ENCODE measurements at places on chromosomes 7 and 10.

GRCh38 chr7:134493091-134493490 is 34.2 kb upstream of the AKR1B1 start:
- no peak for DNase-seq

DNA sequence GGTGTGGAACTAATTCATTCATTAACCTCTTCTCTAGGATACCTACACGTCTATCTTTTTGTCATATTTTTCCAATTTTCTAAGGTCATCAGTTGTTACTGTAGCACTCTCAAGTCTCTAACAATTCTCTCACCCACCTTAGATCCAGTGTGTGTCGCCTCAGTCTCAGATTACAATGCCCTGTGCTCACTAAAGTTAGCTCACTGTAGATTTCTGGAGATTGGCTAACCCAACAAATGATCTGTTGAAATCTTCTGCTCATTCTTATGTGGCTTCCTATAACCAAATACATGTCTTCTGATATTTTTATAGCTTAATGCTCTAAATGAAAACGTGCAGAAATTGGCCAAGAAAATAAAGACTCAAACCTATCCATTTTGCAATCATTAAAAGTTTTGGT is 142.6 kb downstream of the SLC25A13 start:
- DNase-seq: no peak

DNA sequence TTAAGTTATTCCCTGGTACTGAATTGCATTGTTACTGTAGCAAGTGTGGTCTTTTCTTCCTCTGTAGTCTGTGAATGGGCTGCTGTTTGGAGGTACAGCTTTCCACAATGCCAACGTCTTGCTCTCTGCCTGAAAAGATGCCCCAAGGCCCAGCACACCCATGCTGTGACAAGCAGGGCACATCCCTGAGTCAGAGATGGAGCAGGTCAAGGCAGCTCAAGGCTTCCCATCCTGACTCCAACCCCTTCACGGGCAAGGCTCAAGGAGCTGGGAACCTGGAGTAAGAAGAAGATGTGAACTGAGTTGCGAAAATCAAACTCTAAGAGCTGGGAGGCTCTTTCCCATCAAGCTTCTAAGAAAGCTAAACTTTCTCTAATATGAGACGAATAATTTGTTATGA is 27.2 kb downstream of the SVIL start:
- no peak for DNase-seq

DNA sequence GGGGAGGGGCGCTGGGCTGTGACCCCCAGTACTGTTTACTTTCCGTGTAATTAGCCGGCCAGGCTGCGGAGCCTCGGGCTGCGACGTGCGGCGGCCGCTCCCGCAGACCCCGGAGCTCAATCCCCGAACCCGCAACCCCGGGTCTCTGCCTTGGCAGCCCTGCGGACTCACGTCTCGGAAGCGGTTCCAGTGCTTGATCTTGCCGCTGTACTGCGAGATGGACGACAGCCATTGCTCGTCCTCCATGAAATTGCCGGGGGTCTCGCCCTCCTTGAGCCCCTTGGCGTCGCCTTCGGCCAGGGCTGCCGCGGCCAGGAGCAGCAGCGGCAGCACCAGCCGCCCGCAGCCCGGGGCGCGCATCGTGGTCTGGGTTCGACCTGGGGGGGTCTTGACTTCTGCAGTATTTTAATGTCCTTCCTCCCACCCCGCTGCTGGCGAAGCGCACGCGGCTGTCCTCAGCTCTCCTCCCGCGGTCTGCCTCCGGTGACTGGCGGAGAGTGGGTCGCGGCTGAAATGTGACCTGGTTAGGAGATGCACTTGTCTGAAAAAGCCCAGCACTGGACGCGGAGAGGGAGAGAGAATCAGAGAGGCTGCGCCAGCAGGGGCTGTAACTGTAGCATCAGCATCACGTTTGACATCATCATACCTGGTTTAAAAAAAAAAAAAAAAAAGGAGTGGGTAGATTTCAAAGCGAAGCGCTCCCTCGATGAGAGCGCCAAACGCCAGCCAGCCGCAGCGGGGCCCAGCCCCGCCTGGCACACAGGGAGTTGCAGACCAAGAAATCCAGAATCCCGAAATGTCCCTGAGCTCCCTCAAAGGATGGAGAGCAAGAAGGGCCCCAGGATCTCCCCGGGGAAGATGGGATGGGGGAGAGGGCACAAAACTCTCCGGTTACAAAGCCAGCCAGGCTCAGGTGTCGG is at the start of gene SPOCK2:
SPOCK2 (minus strand) TSS at position 583 of the 920 bp plus-strand sequence; CDS start at position 360, 223 bp downstream.
- DNase-seq: no peak

GRCh38 chr10:114632869-114633715 is 25.0 kb downstream of the ABLIM1 start:
- no peak for DNase-seq

DNA sequence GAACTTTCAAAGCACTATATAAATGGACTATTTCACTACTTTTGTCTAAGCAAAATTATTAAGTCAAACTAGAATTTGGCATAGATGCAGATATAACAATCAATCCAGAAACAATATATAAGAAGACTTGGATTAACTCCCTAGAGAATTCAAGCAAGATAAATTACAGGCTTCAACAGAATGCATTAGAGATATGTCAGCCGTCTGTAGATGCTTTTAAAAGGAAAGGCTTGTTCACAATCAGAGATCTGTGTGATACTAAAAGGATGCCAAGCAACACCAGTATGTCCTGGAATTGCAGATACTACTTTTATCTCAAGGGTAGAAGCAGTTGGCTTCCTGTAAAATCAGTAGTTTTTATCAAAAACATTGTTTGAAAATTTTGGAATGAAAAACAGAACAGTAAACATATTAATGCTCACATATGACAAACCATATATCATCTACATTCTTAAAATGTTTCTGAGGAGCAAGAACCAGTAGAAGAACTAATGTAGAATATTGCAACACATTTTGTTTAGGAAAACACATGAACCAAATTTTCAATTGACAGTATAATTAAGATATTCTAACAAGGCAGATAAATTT is 947.9 kb upstream of the LRRN3 start:
- no peak for DNase-seq

DNA sequence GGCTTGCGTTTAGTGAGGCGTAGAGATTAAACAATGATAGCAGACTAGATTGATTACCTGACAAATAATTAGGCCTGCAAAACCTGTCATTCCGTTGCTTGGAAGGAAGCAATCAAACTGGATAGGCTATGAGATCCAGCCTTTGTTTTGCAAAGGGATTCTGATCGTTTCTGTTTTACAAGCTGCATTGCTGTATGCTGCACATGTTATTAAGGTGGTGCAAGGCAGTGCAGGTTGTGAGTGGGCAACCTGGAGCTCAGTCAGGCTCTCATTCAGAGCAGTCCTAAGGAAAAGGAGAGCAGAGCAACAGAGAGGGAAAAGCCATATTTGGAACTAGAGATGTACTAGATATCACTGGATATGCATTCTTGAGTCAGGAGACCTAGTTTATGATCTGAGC is 6.9 kb upstream of the NOBOX start:
- DNase-seq: no peak

DNA sequence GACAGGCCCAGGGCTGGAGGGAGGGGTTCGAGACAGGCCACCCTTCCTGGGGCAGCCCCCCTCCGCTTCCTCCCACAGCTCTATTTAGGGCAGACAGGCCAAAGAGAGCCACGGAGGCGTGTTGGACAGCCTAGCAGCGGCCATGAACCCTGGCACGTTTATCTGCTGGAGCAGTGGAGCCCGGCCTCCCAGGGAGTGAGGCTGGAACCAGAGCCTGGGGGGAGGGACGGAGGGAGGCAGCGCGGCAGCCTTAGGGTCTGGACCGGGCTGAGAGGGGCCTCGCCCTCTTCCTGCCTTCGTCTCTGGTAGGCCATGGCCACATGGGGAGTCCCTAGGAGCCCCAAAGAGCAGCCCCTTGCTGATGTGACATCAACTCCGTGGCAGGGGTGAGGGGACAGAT is 17.1 kb downstream of the UNCX start:
- no peak for DNase-seq

GRCh38 chr10:7255517-7255916 is 155.3 kb downstream of the SFMBT2 start:
- no peak for DNase-seq

DNA sequence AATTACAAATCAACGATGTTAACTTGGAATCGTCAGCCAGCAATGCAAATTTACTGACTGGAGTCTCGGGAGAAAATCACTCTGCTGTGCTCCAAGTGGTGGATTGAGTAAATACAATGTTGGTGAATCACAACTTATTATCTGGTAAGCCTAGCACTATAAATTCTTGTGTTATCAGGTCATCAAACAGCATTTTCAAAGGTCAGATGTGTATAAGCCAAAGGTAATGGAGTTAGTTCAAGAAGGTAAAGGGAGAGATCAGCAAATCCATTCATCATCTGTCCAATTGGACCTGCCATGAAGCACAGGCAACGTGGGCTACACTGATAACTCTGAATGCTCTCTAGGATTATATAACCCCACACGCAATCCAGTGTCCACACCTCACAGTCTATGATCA is 13.9 kb downstream of the CUBN start:
- DNase-seq: no peak

GRCh38 chr10:28841625-28842024 is 164.3 kb downstream of the BAMBI start:
- no peak for DNase-seq

DNA sequence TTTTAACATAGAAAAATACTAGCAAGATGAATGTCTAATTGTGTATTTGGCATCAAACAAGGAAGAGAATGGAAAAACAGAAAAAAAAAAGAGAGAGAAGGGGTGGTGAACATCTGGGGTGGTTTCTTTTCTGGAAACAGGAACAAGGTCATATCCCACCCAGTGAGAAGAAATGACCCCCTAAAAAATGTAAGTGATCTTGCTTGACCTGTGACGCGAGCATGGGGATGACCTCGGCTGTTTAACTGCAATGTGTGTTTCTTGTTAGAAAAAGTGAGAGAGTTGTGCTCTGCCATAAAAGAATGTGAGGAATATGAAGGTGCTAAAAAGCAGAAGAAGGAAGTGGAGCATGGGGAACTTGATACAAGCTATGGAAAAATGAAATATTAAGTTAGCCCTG is 258.5 kb downstream of the AGMO start:
- no peak for DNase-seq

DNA sequence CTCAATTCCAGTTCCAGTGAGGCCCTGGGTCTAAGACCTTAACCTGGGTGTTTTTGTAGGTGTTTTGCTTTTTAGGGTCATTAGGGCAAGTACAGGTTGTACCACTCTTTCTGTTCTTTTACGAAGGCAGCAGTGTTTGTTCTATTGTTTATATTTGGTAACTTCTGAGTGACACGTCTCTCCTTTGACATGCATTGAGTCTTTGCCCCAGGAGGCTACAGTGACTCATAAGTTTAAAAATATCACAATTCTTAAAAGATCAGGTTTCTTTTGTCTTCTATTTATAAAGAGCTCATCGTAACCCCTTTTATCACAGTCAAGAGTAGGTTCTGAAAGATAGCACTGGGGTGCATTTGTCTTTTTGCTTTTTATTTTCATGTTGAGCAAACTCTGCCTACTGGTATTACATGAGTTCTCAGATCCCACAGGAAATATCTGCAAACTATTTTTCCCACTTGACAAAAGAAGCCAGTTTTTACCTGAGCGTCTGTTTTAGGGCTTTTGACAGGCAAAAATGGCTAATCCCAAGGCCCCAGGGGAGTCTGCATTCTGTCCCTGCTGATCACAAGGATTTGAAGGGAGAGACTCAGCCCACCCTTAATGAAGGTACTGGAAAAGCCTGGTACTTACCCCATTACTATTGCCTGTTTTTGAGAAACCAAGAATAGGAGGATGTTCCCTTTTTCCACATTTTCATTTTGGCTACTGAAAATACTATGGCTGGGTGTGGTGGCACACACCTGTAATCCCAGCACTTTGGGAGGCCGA is 7.9 kb downstream of the NUDT13 start:
- DNase-seq: no peak

DNA sequence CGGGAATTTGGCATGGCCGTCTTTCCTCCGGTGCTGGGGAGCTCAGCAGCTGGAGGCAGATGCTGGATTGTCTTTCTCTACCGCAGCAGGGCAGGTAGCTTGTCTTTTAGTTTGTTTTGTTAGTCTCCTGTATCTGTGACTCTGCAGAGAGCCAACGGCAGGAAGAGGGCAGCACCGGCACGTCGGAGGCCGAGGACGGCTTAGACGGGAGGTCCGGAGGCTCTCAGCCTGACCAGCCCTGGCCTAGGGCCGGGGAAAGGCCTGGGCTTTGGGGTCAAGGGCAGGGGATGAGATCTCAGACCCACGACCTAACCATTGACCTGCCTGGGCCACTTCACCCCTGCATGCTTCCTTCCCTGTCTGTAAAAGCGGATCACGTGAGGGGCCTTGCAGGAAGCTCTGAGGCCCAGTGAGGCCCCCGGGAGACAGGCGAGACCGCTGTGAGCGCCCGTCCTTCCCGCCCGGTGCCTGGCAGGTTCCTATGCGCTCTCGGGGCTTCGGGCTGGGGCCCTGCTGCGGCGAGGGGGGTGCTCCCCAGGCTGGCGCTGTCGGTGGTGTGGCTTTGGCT is 72.7 kb downstream of the LHPP start:
- DNase-seq: peak; percentile 36

Data from hematopoietic multipotent progenitor cell treated with erythropoietin and hydrocortisone succinate and interleukin-3 and kit ligand, for 8 days (in vitro differentiated cells).